Effector memory CD4-positive, alpha-beta T cell (primary cell): ENCODE measurements at places on chromosomes 5 and 9.

GRCh38 chr9:7879551-7880245 is 80.1 kb upstream of the DMAC1 start:
- DNase-seq: no peak

DNA sequence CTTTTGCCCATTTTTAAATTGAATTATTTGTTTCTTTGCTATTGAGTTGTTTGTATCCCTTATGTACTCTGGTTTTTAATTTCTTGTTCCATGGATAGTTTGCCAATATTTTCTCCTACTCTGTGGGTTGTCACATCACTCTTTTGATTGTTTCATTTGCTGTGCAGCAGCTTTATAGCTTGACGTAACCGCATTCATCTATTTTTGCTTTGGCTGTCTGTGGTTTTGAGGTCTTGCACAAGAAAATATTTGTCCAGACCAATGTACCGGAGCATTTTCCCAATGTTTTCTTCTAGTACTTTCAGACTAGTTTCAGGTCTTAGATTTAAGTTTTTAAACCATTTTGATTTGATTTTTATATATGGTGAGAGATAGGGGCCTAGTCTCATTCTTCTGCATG is 36.2 kb upstream of the ZNF366 start:
- no peak for DNase-seq

DNA sequence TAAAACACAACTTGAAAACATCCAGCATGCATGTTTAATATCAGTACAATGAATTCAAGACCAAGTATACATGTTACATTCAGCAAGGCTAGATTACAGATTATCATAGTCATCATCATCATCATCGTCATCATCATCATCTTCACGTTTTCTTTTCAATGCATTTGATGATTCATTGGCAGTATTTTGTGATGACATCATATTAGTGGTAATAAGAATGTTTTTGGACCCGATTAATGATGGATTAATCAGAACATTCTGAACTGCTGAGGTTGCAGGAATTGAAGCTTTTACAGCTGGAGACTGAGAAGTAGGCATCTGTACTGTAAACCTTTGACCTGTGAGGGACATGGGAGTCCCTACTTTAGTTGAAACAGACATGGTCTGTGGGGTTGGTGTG is 4.5 kb downstream of the AK6 start:
- DNase-seq: no peak

GRCh38 chr5:146112476-146112875 is 7.1 kb upstream of the PLAC8L1 start:
- no peak for DNase-seq

GRCh38 chr9:87792831-87793288 is 66.9 kb downstream of the CTSL start:
- DNase-seq: peak; percentile 9

- DNase-seq: peak; percentile 22
Observed at GRCh38 chr9:37747271-37747753, 6.3 kb upstream of the TRMT10B start.

- DNase-seq: no peak
Observed at GRCh38 chr9:2288309-2288708, 273.2 kb downstream of the SMARCA2 start.
